ENCODE measurements at places on chromosomes 2 and 18. TPM values are rescaled to one million over a fixed set of nuclear protein-coding genes. Genes with fewer than 3 reads are reported as not detected.

The MALL gene
- 39.9 TPM for total RNA-seq

The DSG1 gene
- not detected for total RNA-seq

The CIB4 gene
- total RNA-seq, result not detected

The GALNT14 gene
- 0.66 TPM for total RNA-seq

The IL1R2 gene
- not detected for total RNA-seq

The SLC4A1AP gene
- 38.7 TPM for total RNA-seq

The ARHGEF4 gene
- 1.3 TPM for total RNA-seq

The C1QL2 gene
- total RNA-seq, result not detected

The RAD51AP2 gene
- total RNA-seq, result not detected

The SLC19A3 gene
- total RNA-seq, result 0.29 TPM

The C2orf78 gene
- total RNA-seq, result not detected

The MAPRE3 gene
- total RNA-seq, result 8.1 TPM

The EFHD1 gene
- total RNA-seq, result not detected

The ARHGEF33 gene
- 0.29 TPM for total RNA-seq

The CHST9 gene
- total RNA-seq, result not detected

The KCNS3 gene
- total RNA-seq, result 1.0 TPM

The MBD1 gene
- 63.7 TPM for total RNA-seq

The SERPINB4 gene
- total RNA-seq, result not detected

The CKAP2L gene
- 0.50 TPM for total RNA-seq

The CD8B gene
- not detected for total RNA-seq

The POLE4 gene
- total RNA-seq, result 24.4 TPM

The MDH1B gene
- total RNA-seq, result 0.99 TPM

The CYP27C1 gene
- under 0.01 TPM for total RNA-seq

The CHST10 gene
- total RNA-seq, result 5.2 TPM

The MOCOS gene
- 5.5 TPM for total RNA-seq

The NBEAL1 gene
- total RNA-seq, result 44.2 TPM

All from smooth muscle cell of trachea (primary cell).